NCI-H1436 (cell line): ENCODE measurements at places on chromosomes 2 and 18.

- DNase-seq = no peak
These were observed 131.2 kb downstream of the NUP35 start for GRCh38 chr2:183255411-183255810.

DNA sequence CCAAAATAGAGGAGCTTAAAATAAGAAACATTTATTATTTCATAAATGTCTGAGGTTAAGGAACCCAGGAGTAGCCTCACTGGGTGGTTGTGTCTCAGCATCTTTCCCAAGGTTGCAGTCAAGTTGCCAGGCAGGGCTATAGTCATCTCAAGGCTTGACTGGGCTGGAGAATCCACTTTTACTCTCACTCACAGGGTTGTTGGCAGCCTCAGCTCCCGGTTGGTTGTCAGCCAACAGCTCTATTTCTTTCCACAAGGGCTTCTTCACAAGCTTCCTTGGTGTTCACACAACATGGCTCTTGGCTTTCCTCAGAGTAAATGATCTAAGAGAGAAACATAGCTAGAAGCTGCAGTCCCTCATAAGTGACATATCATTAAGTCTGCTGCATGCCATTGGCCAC lies 55.6 kb upstream of the TEX51 start:
- no peak for DNase-seq

DNA sequence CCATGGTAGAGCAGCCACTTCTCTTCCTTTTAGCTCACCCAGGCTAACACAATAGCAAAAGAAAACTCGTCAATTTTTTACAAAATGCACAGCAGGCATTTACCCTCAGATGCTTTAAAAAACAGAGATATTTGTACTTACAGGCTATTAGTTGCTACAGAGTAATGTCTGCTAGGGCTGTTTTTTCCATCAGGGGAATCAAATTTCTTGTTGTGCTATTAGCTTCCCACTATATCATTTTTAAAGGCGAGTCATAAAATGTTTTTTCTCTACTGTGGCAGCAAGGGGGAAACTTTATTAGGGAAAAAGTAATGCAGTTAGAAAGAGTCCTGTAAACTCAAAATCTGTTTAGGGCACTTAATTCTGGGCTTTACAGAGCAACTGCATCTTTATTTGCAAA lies 277.9 kb upstream of the THSD7B start:
- no peak for DNase-seq

GRCh38 chr2:197251576-197251975 lies 59.0 kb downstream of the ANKRD44 start:
- DNase-seq = no peak

DNA sequence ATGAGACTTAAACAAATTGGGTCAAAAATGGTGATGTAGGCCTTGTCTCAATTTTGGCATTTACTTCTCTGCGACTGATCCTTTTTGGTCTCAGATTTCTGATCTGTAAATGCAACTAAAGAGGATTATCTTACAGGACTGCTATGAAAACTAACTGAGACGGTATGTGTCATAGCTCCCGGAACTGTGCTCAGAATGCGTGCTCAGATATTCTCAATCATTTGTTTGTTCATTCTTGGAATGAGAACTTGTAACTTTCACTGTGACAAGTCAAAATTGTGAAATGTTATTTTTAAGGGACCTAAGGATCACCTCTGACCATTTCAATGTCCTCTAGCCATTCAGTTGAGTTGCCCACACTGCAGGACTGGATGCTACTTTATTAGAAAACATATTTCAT lies 498.2 kb upstream of the PIK3C3 start:
- no peak for DNase-seq

GRCh38 chr2:150122871-150123613 lies 364.4 kb downstream of the RND3 start:
- DNase-seq = no peak

GRCh38 chr2:28438532-28439063 lies 45.9 kb downstream of the FOSL2 start:
- DNase-seq = no peak

DNA sequence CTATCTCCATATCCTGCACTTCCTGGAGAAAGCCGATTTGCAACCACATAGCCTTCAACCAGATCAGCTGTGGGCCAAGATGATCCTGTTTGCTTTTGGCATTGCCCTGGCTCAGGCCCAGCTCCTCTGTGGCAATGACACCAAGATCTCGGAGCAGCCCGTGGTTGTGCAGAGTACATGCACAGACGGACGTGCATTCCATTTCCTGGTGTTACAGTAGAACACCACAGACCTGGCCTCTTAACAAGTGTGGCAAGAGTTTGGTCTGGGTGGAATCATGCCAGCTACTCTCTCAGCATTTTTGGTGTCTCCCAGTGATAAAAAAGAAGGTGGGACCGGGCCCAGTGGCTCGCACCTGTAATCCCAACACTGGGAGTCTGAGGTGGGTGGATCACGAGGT lies 20.0 kb downstream of the MALT1 start:
- DNase-seq = no peak

DNA sequence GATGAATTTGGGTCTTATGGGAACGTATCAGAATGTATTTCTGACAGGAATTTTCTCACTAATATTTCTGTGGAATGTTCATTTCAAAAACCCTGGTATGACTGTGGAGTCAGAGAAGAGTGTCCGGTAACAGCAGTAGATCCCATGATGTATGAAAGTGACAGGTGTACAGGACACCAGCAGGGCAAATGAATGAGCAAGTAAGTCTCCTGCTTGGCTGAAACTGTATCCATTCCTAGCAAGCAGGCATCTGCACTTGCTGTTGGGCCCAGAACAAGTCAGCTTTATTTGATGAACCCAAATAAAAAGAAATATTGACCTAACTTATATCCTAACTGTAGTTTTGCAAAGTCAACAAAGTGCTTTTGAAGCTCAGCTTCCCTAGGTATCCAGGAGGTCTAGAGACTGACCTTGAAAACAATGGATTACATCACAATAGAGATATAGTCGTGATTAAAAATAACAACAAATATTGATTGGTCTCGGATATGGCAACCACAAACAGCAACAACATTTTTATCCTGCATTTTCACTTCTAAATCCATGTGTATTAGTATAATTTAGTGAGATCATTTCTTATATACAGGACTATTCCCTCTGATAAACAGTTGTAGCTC lies 37.6 kb downstream of the NXPH2 start:
- no peak for DNase-seq

- DNase-seq = no peak
These were observed 15.2 kb downstream of the PDCD1 start for GRCh38 chr2:241843321-241844065.

- DNase-seq = no peak
These were observed 22.3 kb upstream of the CHMP1B start for GRCh38 chr18:11828786-11829432.

- no peak for DNase-seq
These were observed 184.0 kb downstream of the SCG2 start for GRCh38 chr2:223418131-223418530.

- no peak for DNase-seq
These were observed 32.0 kb upstream of the GALNT1 start for GRCh38 chr18:35549564-35549963.

GRCh38 chr2:196993617-196994016 lies 67.1 kb upstream of the PGAP1 start:
- no peak for DNase-seq

GRCh38 chr2:241412144-241412543 lies 56.1 kb downstream of the FARP2 start:
- peak; percentile 37 for DNase-seq

DNA sequence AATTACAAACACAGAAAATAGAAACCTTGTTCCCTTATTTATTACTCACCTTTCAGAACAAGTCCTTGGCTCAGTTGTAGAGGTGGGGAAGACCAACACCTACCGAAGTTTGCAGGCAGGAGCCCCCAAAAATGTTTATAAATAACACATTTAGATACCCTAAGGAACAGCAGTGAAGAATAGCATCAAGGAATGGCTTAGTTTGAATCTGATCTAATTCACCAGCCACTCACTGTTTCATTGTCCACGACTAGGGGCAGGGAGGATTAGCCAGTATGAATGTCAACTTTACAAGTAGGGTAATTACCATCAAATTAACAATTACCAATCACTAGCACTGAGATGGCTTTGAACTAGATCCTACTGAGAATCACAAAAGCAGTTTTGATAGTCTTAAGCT lies 65.4 kb downstream of the PRPF40A start:
- DNase-seq = no peak

DNA sequence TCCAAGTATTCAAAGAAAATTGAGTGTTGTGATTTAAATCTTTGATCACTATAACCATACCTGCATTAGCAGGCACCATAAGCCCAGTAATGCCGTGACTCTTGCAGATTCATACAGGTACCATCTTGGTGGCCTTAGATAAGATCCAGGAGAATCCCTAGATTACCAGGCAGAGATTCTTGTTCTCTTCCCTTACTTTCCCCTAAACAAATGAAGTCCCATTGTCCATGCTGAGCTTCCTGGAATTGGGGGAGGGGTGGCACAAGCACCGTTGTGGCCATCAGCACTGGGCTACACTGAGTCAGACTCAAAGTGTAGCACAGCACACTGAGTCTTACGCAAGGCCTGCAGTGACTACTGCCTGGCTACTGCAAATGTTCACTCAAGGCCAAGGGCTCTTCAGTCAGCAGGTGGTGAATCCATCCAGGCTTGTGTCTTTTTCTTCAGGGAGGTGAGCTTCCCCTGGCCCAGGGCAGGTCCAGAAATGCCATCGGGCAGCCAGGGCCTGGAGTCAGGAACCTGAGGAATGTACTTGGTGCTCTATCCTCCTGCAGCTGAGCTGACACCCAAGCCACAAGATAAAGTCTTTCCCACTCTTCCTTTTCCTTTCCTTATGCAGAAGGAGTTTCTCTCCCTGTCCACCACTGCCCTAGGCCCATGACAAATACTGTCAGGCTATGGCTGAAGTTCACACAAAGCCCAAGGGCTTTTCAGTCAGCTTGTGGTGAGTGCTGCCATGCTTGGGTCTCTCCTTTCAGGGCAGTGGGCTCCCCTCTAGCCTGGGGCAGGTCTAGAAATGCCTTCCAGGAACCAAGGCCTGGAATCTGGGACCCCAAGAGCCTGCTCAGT lies 52.6 kb downstream of the CD28 start:
- no peak for DNase-seq

- no peak for DNase-seq
These were observed 852.6 kb upstream of the ID2 start for GRCh38 chr2:7829241-7829640.

- DNase-seq = no peak
These were observed 172.9 kb downstream of the CMPK2 start for GRCh38 chr2:6692819-6693218.

- DNase-seq = peak; percentile 79
These were observed 196.4 kb downstream of the HRH4 start for GRCh38 chr18:24656551-24657443.

GRCh38 chr2:70958759-70959158 lies 19.7 kb upstream of the ANKRD53 start:
- no peak for DNase-seq

DNA sequence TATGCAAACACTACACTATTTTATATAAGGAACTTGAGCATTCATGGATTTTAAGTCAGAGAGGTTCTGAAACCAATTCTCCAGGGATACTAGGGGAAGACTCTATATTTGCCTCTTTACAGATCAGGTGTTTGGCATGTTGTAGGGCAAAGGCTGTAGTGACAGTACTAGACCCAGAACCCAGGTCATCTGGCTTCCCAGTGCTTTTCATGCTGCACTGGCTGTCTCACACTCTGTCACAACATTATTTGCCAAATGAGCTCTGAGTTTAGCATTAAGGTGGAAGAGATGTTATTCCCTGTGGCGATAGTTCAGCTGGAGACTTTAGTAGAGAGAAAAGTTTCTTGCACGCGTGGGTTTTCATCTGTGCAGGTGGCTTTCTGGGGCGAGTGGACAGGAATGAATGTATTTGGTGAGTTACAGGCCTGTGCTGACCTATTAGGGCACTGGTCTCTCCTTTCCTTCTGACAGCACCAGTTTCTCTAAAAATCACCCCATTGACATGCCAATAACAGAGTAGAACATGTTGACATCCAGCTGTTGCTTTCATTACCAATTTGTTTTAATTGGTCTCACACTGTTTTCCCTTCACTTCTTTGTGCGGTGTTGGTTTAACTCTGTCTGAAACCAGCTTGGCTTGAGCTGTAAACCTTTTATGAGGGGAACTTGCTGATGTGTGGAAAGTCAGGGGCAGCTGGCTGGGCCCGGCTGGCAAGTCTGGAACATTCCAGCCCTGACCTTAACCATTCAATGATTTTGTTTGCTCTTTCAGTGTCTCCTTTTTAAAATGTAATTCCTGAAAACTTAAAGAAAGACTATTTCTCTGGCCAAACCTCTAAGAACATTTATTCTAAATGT lies 643.0 kb upstream of the FAM98A start:
- DNase-seq = no peak
